ENCODE measurements at places on chromosomes 13 and 19.

- DNase-seq: no peak
Measured at GRCh38 chr19:1057176-1057855, 9.7 kb upstream of the ARHGAP45 start.

- peak; percentile 40 for DNase-seq
Measured at GRCh38 chr13:31236211-31236786, 36.5 kb downstream of the B3GLCT start.

- peak; percentile 38 for DNase-seq
Measured at GRCh38 chr13:75550159-75550567, 572 bp downstream of the UCHL3 start.

DNA sequence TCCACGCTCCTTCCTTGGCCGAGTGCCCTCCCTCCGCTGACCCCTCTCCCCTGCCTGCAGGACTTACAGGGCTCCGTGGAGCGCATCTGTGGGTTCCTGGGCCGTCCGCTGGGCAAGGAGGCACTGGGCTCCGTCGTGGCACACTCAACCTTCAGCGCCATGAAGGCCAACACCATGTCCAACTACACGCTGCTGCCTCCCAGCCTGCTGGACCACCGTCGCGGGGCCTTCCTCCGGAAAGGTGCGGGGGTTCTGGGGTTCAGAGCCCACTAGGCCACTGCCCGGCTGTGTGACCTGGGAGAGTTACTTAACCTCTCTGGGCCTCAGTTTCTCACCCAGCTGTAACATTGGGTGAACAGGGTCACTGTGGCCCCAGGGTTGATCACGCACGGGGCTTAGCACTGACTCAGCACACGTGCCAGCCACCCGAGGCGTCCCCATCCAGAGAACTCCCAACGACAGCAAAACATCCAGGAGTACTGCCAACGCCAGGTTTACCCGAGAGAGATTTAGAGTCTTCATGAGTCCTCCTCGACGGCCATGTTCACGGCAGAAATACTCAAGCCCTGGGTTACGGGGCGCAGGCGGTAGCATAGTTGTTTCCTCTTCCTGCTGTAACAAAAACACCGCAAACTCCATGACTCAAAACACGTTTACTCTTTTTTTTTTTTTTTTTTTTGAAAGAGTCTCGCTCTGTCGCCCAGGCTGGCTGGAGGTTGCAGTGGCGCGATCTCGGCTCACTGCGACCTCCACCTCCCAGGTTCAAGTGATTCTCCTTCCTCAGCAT lies 9.7 kb upstream of the SPACA4 start:
- DNase-seq: peak; percentile 29
